RPMI8226 (cell line): ENCODE measurements at places on chromosomes 12 and 14.
A peak's percentile ranks its signal among the peaks of the same experiment; 100 is the strongest.

DNA sequence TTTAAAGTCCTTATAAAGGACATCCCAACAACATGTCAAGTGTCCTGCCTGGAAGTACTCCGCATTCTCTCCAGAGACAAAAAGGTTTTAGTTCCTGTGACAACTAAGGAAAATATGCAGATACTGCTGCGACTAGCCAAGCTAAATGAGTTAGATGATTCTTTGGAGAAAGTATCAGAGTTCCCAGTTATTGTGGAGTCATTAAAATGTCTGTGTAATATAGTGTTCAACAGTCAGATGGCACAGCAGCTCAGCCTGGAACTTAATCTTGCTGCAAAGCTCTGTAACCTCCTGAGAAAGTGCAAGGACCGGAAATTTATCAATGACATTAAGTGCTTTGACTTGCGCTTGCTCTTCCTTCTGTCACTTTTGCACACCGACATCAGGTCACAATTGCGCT lies 40.2 kb downstream of the RIC8B start:
- DNase-seq: no peak

- DNase-seq: no peak
These were observed 127.6 kb downstream of the SLC25A47 start for GRCh38 chr14:100450736-100451135.

GRCh38 chr12:5965950-5966383 lies 20.9 kb upstream of the ANO2 start:
- peak; percentile 64 for DNase-seq

DNA sequence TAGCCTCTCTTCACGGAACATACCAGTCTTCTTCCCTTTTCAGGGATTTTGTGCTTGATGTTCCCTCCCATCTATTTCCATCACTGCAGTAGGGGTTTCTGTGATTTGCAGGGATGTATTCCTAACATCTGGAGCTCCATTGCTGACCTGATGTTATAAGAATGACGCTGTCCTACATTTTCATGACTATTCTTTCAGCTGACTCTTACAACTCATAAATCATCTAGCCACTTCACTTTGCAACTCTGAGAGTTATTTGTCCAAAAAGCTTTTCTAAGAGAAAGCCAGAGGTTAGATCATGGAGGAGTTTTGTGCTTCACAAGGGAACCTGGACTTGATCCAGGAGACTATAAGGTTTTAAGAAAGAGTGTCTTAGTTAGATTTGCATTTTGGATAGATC lies 116.6 kb upstream of the FAR2 start:
- DNase-seq: no peak

DNA sequence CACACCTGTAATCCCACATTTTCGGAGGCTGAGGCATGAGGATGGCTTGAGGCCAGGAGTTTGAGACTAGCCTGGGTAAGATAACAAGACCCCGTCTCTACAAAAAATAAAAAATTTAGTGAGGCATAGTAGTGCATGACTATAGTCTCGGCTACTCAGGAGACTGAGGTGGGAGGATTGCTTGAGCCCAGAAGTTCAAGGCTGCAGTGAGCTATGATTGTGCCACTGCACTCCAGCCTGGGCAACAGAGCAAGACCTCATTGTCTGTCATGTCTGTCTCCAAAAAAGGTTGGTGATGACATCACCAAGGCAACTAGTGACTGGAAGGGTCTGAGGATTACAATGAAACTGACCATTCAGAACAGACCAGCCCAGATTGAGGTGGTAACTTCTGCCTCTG lies 83.5 kb upstream of the COCH start:
- DNase-seq: no peak

- DNase-seq: no peak
These were observed 138.7 kb downstream of the TTC7B start for GRCh38 chr14:90677484-90678050.

DNA sequence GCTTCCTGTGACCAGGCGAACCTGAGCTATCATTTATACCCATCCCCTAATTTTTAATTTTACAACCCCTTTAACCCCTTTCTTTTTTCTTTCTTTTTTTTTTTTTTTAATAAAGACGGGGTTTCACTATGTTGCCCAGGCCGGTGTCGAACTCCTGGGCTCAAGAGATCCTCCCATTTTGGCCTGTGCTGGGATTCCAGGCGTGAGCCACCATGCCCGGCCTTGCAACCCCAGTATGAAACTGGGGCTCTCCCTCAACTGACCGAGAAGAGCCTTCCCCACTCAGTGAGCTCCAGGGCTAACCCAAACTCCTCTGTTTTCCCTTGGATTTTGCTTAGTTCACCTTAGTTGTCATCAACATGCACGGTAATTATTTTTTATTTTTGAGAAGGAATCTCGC lies 992 bp downstream of the CPSF2 start:
- DNase-seq: no peak

DNA sequence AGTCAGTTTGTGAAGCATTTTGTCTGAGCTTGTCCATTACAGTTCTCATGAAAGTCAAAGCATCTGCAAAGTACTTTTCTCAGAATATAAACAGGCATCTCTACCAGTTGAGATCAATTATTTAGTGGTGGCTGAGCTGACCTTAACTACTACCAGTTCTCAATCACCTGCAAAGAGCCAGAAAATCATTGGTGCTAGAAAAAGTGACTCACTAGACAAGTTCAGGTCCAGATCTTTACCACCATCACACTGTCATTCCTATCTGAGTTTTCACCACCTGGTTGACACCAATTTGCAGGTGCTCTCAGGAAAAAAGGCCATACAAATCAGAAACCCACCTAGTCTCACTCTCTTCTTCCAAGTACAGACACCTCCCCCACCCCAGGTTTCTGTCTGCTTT lies 33.3 kb downstream of the ITPR2 start:
- DNase-seq: peak; percentile 35

- no peak for DNase-seq
These were observed 834 bp downstream of the ARHGEF25 start for GRCh38 chr12:57611827-57612710.

- DNase-seq: no peak
These were observed 8.7 kb downstream of the TBC1D15 start for GRCh38 chr12:71848212-71848611.

DNA sequence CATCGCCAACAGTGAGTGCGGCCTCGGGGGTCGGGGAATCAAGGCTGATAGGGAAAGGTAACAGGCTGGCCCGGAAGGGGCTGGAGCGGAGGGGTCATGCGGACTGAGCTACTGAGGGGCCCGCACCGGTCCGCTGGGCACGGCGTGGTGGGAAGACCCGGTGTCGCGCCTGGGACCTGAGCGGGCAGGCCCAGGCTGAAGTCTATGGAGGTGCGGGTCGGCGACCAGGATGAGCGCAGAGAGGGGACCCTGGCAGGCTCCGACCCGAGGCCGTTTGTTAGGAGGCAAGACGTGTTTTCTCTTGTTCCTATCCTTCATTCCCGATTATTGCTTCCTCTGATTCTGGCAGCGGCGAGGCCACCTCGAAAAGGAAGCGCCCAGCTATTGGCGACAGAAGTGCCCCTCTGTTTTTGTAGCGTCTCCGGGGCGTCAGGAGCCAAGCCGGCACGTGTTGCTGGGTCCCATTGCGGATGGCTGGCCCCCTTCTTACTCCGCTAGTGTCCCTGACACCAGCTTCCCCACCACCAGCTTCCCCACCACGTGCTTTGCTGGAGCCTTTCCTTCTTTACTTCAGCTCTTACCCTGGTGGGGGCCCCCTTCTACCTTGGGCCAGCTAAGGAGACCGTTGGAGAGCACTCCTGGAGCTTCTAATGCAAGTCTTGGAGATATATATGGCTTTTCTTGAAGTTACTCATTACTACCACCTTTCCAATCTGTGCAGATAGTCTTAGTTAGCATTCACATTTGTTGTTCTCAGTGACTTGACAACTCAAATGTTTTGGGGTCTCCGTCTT lies 653 bp downstream of the PA2G4 start:
- DNase-seq: peak; percentile 49

GRCh38 chr12:107326237-107326636 lies 232.9 kb upstream of the CRY1 start:
- no peak for DNase-seq

DNA sequence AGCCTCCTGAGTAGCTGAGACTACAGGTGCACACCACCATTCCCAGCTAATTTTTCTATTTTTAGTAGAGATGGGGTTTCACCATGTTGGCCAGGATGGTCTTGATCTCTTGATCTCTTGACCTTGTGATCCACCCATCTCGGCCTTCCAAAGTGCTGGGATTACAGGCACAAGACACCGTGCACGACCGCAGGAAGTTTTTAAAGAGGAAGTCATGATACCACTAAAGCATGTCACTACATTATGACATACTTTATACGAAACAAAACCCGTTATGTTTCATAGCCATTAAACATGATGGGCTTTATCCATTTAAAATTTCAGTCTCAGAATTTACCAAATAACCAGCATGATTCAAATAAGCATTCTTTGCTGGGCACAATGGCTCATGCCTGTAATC lies 83.8 kb upstream of the DUSP6 start:
- DNase-seq: no peak

DNA sequence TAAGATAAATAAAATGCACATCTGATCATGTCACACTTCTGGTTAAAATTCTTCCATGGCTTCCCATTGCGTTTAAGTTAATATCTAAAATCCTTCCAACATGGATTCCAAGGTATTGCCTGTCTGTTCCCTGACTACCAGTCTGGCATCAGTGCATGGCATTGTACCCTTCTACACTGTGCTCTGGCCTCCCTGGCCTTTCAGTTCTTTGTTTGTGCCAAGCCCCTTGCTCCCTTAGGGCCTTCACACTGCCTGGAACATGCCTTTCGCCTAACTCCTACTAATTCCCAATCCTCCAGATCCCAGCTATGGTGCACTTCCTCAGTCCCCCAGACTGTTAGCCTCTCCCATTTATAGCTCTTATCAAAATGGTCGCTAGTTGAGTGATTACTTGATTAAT lies 6.3 kb downstream of the CIPC start:
- no peak for DNase-seq

GRCh38 chr12:8687846-8688601 lies 9.8 kb upstream of the RIMKLB start:
- DNase-seq: peak; percentile 70

- DNase-seq: no peak
These were observed 1.6 kb upstream of the HHIPL1 start for GRCh38 chr14:99643343-99643742.

DNA sequence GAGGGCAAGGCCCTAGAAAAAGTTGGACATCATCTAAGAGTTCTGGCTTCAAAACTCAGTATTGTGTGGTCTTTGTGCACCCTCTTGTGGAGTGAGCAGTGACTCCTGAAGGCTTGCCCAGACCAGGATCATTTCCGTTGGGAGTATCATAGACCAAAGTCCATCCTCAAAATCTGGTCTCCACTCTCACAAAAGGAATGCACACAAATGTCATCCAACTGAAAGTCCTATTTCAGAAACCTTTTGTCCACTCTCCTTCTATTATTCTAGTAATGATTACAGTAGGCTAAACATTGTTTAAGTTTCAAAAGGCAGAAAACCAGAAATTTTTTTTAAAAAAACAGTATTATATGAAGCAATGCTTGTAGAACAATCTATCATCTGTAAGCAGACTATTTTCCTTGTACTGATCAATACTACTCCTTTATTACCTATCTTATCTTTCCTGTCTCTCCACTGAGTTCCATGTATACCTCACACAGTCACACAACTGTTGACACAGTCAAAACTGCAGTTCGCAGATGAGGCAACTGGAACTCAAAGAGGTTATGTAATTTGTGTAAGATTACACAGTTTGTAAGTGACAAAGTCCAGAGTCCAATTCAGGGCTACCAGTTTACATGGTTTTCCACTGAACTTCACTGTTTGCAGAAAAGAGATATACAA lies 41.4 kb downstream of the COX16 start:
- peak; percentile 16 for DNase-seq

DNA sequence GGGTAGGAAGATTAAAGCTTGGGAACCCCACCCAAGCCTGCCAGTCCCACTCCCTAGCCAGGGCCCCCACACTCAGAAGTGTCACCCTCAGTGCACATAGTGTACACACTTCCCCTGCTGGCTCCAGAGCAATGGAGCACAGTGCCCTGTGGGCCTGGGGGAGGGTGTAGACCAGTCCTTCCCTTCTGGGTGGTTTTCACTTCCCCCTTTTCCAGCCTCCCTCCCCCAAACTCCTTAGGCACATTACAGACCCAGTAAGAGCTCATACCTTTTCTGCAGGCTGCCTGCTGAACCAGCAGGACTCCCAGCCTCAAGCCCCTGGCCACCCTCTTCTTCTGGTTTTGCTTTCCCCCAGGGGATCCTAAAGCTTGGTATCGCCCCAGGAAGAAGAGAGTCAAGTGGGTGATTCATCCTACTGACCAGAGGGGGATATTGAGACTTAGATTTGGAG lies at the start of gene ZNF385A:
ZNF385A (minus strand) TSS at position 143 of the 451 bp plus-strand sequence. CDS start 219 bp downstream, outside the sequence.
- DNase-seq: peak; percentile 92

DNA sequence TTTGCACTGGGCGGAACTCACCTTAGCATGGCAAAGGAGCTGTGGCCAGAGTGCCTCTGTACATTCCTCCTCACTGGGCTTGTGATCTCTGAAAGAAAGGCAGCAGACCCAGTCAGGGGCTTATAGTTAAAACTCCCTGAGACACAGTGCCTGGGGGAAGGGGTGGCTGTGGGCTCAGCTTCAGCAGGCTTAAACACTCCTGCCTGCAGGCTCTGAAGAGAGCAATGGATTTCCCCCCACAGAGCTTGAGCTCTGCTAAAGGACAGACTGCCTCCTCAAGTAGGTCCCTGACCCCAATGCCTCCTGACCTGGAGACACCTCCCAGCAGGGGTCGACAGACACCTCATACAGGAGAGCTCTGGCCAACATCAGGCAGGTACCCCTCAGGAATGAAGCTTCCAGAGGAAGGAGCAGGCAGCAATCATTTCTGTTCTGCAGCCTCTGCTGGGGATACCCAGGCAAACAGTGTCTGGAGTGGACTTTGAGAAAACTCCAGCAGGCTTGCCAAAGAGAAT lies 327.5 kb upstream of the SLC16A7 start:
- no peak for DNase-seq

- DNase-seq: no peak
These were observed 214.0 kb upstream of the RTL1 start for GRCh38 chr14:101117543-101117942.

GRCh38 chr14:99615497-99616157 lies 11.6 kb upstream of the CCDC85C start:
- DNase-seq: no peak

- DNase-seq: no peak
These were observed 29.0 kb downstream of the LTBP2 start for GRCh38 chr14:74582910-74583581.

GRCh38 chr12:111444925-111445725 lies 39.4 kb downstream of the SH2B3 start:
- peak; percentile 97 for DNase-seq

DNA sequence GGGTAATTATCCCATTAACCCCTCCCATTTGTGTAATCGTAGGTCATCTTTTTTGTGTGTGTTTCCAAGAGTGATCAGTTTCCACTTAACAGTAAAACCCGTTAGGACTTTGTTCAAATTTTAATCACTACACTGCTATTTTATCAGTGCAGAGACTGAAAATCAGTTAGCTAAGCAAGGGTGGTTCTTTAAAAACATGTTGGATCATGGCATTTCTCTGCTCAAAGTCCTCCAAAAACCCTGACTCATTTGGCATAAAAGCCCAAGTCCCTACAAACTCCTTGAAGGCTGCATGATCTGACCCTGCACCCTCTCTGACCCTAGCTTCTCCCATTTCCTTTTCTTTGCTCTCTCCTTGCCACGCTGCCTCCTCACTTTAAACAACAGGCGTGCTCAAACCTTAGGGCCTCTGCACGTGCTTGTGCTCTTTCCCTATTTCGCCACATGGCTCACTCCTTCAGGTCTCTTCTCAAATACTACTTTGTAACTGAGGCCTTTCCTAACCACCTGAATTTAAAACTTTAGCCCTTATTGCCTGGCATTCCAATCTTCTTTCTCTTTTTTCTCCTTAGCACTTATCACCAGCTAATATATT lies 13.2 kb upstream of the OVCH1 start:
- DNase-seq: no peak

- no peak for DNase-seq
These were observed 99.4 kb upstream of the CCDC91 start for GRCh38 chr12:28090835-28091234.

- peak; percentile 5 for DNase-seq
These were observed 41.0 kb upstream of the PTGR2 start for GRCh38 chr14:73810478-73811163.
